ENCODE measurements at places on chromosomes 11 and 22.

DNA sequence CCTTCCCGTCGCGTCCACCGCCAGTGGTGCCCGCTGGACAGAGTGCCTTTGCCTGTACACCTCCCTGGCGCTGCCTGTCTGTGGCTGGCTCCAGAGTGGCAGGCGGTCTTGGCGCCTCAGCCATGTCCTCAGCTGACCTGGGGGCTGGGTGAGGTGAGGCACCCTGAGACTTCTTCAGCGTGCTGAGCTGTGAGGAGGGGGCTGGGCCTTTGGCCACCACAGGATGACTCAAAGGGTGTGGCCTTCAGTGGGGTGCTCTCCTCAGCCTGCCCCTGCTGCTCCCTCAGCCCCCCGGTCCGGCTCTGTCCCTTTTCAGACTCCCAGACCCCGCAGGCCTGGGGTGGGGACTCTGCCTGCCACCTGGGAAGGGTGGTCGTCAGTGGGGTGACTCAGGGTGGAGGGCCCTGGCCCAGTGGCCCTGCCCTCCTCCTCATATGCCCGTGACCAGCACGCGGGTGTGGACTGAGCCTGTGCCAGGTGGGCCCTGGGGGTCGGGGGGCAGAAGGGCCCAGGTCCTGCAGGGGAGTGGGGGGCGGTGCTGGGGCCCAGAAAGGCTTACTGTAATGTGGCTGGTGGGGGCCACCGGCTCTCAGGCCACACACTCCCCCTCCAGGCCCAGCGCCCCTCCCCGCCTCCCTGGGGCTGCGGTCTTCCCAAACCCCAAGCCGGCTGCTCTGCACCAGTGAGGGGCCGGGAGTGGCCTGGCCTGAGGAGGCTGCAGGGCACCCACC, 15.9 kb downstream of the CRELD2 start:
- no peaks in the 10 kb centered on the region for H3K27me3 ChIP-seq
- H3K36me3 ChIP-seq = no peaks in the 10 kb centered on the region

GRCh38 chr11:8247312-8247711, 16.4 kb downstream of the LMO1 start:
- H3K27me3 ChIP-seq = no peaks in the 10 kb centered on the region
- H3K27ac ChIP-seq = no peak overlapping the region
- peak; percentile 54 for DNase-seq
- H3K36me3 ChIP-seq = no peaks in the 10 kb centered on the region
- H3K4me3 ChIP-seq = no peak overlapping the region
- H3K4me1 ChIP-seq = peaks cover 3% of the 10 kb centered on the region

DNA sequence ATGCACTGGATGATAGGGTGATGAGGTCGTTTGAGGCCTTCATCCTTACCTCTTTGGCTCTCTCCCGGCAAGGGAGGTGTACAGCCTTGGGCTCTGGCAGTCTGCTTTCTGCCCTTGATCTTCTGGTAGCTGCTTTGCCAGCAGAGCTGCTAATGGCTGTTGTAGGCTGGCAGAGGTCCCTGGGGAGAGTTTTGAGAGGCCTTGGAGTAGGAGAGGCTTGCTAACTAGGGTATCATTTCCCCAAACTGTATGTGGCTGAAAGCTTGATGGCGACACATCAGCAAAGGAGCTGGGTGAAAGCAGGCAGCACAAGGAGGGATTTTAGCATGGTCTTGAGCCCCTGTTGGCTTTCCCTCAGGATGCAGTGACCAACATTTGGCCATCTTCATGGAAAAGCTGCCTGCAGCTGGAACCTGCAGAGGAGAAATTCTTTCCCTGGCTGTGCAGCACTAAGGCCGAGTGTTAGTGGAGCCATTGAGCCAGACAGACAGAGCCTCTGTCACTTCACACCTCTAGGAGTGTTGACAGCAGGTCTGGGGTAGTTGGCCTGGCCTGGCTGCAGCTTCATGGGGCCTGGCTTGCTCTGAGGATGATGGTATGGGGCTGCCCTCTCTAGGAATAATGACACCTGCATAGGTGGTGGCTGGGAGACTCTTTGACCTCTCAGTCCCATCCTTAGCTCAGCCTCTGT, 3.5 kb upstream of the AMPD3 start:
- no peaks in the 10 kb centered on the region for H3K36me3 ChIP-seq
- peaks cover 9% of the 10 kb centered on the region for H3K4me1 ChIP-seq

- no peaks in the 10 kb centered on the region for H3K4me1 ChIP-seq
- H3K27ac ChIP-seq = peak overlapping the region; percentile 43
- H3K4me3 ChIP-seq = peak overlapping the region; percentile 16
- DNase-seq = peak; percentile 99
Measured at GRCh38 chr11:130145975-130146776, 13.4 kb upstream of the ST14 start.

DNA sequence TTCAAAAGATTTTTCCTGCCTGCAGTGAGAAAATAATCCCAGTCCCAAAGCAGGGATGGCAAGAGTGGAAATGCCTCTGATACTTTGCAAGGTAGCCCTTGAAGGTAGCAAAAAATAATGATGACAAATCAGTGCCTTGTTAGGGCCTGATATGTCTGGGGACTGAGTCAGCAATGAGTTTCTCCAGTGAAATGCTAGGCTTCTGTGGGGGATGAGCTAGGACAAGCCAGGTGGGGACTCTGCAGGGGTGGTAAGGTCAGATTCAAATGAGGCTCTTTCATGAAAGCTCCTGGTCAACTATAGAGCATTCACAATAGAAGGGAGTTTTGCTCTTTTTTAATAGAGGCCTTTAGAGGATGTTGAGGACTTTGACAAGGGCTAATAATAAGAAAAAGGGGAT, 77.7 kb downstream of the ME3 start:
- DNase-seq = peak; percentile 38
- no peaks in the 10 kb centered on the region for H3K27me3 ChIP-seq
- peaks cover 33% of the 10 kb centered on the region for H3K36me3 ChIP-seq

GRCh38 chr11:99554232-99554903, 533.6 kb downstream of the CNTN5 start:
- H3K27me3 ChIP-seq = no peaks in the 10 kb centered on the region
- no peak for DNase-seq
- H3K27ac ChIP-seq = no peak overlapping the region
- H3K36me3 ChIP-seq = no peaks in the 10 kb centered on the region
- H3K4me1 ChIP-seq = no peaks in the 10 kb centered on the region

All from H9 (cell line).